ENCODE measurements at places on chromosomes 7 and 10. TPM values are rescaled to one million over a fixed set of nuclear protein-coding genes. Genes with fewer than 3 reads are reported as not detected.

Gene ASNS
- total RNA-seq, result 133 TPM

DNA sequence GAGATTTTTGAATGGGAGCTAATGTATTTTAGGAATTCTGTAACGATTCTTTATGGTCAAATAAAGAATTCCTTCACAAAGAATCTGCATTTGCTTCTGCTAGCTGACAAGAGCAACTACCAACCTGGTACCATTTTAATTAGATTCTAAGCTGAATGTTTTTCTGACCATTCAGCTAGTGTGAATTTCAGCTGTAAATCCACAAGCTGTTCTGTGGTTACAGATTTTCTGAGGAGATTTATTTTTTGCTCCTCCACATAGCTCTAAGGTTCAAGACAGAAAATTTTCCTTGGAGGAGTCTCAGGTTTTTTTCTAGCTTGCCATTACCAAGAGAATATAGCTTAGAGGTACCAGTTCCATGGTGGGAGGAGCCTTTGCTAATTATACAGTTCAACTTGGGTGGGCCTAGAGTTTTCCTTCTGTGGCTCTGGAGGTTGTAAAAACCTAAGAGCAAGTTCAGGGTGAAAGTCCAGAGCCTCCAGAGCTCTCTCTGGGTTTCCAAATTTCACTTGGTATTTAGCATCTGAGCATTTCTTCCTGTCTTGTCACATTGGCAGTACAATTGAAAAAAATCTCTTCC, 120.1 kb downstream of the JAZF1 start:
- DNase-seq, result no peak

- DNase-seq, result no peak
Observed at GRCh38 chr7:7351156-7351555, 168.8 kb downstream of the C1GALT1 start.

DNA sequence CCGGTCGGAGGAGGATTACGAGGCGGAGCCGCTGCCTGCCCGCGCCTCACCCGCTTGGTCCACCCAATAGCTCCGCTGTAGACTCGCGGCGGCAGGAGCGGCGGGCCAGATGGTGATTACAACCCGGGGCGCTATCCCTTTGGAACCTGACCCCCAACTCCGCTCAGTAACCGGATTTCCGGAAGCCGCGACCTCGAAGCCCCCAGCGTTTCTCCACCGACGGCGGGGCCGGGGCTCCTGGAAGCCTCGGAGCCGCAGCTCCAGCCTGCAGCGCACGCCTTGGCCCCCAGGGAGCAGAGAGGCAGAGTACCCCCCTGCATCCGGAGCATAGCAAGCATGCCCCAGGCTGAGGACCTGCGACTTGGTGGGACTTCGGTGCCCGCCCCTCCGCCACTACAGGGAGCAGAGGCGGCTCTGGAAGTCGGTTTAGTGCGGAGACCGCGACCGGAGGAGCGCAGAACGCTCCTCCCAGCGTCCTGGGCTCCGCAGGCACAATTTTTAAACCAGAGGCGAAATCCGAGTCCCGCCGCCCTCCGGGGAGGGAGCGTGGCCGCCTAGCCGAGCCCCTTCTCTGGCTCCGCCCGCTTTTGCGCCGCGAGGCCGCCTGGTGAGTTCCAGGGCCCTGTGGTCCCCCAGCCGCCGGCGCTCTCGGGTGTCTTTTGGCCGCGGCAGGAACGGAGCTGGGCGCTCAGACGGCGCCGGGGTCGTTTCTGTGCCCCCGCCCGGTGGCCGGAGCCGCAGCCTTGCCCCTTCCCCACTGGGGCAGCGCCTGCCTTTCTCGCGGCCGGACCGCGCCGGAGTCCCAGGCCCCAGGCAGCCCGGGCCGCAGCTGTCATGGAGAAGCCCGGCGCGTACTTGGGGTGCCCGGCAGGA, 28.2 kb upstream of the BMS1 start:
- DNase-seq, result no peak

- DNase-seq, result no peak
Observed at GRCh38 chr7:101218236-101219125, 516 bp downstream of the ZNHIT1 start.

DNA sequence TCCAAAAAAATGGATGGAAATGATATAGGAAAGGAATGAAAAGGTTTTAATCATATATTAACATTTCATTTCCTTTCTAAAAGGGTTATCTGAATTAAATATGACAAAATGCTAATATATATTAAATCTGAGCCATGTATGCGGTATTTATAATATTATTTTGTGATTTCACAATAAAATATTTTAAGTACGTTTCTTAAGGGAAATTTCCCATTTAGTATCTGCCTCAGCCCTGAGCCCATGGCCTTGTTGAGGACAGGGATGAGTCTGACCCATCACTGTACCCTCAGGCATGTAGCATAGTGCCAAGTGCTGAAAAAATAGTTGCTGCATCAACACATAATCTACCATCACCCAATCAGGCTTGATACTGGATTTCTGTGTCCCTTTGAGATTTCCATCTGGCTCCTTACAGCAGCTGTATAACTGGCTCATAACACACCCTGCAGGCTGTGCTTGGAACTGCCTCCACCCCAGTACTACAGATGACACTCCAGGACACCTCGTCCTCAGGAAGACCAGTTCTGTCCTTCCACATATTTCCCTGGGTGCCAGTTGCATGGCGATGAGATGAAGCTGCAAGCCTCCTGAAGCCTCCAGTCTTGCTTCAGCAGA, 59.4 kb upstream of the ASAH2 start:
- DNase-seq, result no peak
